ENCODE measurements at places on chromosomes 16 and 17. TPM values are rescaled to one million over a fixed set of nuclear protein-coding genes. Genes with fewer than 3 reads are reported as not detected.

STX4 gene
- total RNA-seq, result 46.4 TPM

IL34 gene
- total RNA-seq, result 187 TPM

SLC6A2 gene
- total RNA-seq, result 30.2 TPM

TMC8 gene
- 3.0 TPM for total RNA-seq

GRCh38 chr17:8122924-8123694 is 797 bp downstream of the HES7 start:
- H3K27me3 ChIP-seq, result peaks cover 23% of the 10 kb centered on the region
- DNase-seq, result no peak
- peak overlapping the region; percentile 74 for H3K4me3 ChIP-seq
- H3K36me3 ChIP-seq, result no peaks in the 10 kb centered on the region
- H3K4me1 ChIP-seq, result peaks cover 81% of the 10 kb centered on the region

- H3K4me1 ChIP-seq, result peaks cover 6% of the 10 kb centered on the region
- H3K27me3 ChIP-seq, result peaks cover 21% of the 10 kb centered on the region
- H3K4me3 ChIP-seq, result peak overlapping the region; percentile 22
- DNase-seq, result no peak
Measured at GRCh38 chr17:80501741-80502577, 25.6 kb upstream of the NPTX1 start.

DNA sequence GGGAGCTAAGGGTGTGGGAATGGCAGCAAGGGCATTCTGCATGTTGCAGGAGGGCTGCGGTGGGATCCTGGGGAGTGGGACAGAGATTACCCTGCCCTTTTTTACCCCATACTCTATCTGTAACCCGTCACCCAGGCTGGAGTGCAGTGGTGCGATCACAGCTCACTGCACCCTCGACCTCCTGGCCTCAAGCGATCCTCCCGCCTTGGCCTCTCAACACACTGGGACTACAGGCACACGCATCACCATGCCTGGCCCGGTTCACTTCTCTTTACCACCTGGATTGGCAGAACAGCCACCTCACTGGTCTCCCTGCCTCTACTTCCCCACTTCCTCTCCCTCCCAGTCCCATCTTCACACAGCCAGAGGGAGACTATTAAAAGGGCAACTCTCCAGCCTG is 9.5 kb downstream of the ZNF385C start:
- no peaks in the 10 kb centered on the region for H3K36me3 ChIP-seq
- no peak overlapping the region for H3K4me3 ChIP-seq
- no peaks in the 10 kb centered on the region for H3K4me1 ChIP-seq
- no peak overlapping the region for H3K27ac ChIP-seq
- H3K27me3 ChIP-seq, result peaks cover 14% of the 10 kb centered on the region
- no peak for DNase-seq

GRCh38 chr16:85288869-85289660 is 176.8 kb upstream of the CIBAR2 start:
- no peak overlapping the region for H3K27ac ChIP-seq
- H3K27me3 ChIP-seq, result no peaks in the 10 kb centered on the region
- H3K36me3 ChIP-seq, result no peaks in the 10 kb centered on the region
- H3K4me1 ChIP-seq, result peaks cover 40% of the 10 kb centered on the region
- H3K4me3 ChIP-seq, result no peak overlapping the region

GRCh38 chr16:87918338-87918737 is 18.0 kb downstream of the CA5A start:
- peak; percentile 85 for DNase-seq
- peaks cover 20% of the 10 kb centered on the region for H3K4me1 ChIP-seq
- peak overlapping the region; percentile 74 for H3K27ac ChIP-seq
- no peaks in the 10 kb centered on the region for H3K27me3 ChIP-seq
- H3K4me3 ChIP-seq, result peak overlapping the region; percentile 34
- H3K36me3 ChIP-seq, result no peaks in the 10 kb centered on the region

- H3K4me3 ChIP-seq, result no peak overlapping the region
- H3K36me3 ChIP-seq, result no peaks in the 10 kb centered on the region
- peaks cover 2% of the 10 kb centered on the region for H3K27me3 ChIP-seq
- no peak for DNase-seq
Measured at GRCh38 chr17:13114601-13115031, 96.8 kb upstream of the ELAC2 start.

DNA sequence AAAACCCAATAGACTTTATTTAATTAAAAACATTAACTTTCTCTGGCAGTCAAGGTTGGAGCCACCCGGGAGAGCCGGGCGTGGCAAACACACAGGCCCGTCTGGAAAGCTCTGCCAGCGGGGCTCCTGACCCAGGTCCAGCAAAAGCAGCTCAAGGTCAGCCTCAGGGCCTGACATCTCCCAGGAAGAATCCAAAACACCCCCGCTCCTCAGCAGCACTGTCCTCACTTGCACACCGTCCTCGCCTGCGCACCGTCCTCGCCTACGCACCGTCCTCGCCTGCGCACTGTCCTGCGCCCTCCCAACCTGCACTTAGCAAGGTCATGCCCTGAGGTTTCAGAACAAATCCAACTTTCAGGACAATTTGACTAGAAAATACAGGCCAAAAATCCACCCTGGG is 31.4 kb upstream of the RPTOR start:
- H3K4me1 ChIP-seq, result peaks cover 7% of the 10 kb centered on the region
- no peaks in the 10 kb centered on the region for H3K36me3 ChIP-seq
- no peak for DNase-seq
- no peak overlapping the region for H3K4me3 ChIP-seq

DNA sequence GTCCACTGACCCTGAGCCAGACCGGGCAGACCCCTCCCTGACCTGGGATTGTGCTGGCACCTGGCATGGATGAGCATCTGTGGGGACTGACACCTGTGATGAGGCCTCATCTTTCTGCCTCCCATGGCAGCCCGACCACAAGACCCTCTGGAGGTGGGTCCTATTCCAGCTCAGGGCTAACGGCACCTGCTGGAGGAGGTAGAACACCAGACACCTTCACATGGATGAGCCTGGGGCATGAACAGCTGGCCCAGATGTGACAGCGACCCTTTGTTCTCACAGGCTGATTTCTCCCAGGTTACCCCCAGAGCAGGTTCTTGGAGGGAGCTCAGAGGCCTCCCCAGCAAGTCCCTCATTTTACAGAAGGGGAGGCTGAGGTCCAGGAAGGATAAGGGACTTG is 46.4 kb upstream of the PIK3R6 start:
- no peaks in the 10 kb centered on the region for H3K4me1 ChIP-seq
- no peaks in the 10 kb centered on the region for H3K36me3 ChIP-seq
- no peak for DNase-seq
- H3K27me3 ChIP-seq, result peaks cover 20% of the 10 kb centered on the region
- no peak overlapping the region for H3K4me3 ChIP-seq

GRCh38 chr16:1884889-1885288 is 12.9 kb upstream of the MEIOB start:
- peak; percentile 24 for DNase-seq
- H3K36me3 ChIP-seq, result no peaks in the 10 kb centered on the region
- peaks cover 2% of the 10 kb centered on the region for H3K27me3 ChIP-seq
- H3K4me3 ChIP-seq, result no peak overlapping the region
- no peak overlapping the region for H3K27ac ChIP-seq
- H3K4me1 ChIP-seq, result no peaks in the 10 kb centered on the region

GRCh38 chr17:61411261-61412142 is 11.9 kb downstream of the TBX2 start:
- H3K4me1 ChIP-seq, result peaks cover 50% of the 10 kb centered on the region
- H3K36me3 ChIP-seq, result no peaks in the 10 kb centered on the region
- H3K27ac ChIP-seq, result peak overlapping the region; percentile 75
- peaks cover 50% of the 10 kb centered on the region for H3K27me3 ChIP-seq

DNA sequence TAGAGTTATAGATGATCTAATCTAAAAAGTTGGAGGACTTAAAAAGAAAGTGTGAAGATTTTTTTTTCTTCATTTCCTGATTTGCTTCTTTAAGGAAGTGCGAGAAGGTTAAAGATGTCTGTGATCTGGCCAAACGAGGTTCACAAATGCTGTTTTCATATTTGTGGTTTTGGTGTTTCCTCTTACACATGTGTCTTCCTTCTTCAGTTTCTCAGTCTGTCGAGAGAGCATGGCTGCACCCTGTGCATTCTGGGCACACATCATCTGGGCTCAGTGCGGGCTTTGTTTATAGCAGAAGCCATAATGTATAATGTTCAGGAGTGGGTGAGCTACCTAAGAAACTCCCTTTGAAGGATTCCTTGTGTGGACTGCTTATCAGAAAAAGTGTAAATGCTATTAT is 260.4 kb upstream of the TBX2 start:
- H3K27me3 ChIP-seq, result no peaks in the 10 kb centered on the region
- peaks cover 4% of the 10 kb centered on the region for H3K4me1 ChIP-seq
- no peak overlapping the region for H3K4me3 ChIP-seq
- DNase-seq, result no peak
- H3K36me3 ChIP-seq, result no peaks in the 10 kb centered on the region
